ENCODE measurements at places on chromosomes 2 and 18.

GRCh38 chr2:23235292-23235691 is 149.7 kb upstream of the KLHL29 start:
- no peak for DNase-seq

- no peak for DNase-seq
Observed at GRCh38 chr2:139067874-139068273, 287.7 kb upstream of the NXPH2 start.

GRCh38 chr2:224038049-224038829 is 847 bp downstream of the SERPINE2 start:
- DNase-seq = peak; percentile 32

DNA sequence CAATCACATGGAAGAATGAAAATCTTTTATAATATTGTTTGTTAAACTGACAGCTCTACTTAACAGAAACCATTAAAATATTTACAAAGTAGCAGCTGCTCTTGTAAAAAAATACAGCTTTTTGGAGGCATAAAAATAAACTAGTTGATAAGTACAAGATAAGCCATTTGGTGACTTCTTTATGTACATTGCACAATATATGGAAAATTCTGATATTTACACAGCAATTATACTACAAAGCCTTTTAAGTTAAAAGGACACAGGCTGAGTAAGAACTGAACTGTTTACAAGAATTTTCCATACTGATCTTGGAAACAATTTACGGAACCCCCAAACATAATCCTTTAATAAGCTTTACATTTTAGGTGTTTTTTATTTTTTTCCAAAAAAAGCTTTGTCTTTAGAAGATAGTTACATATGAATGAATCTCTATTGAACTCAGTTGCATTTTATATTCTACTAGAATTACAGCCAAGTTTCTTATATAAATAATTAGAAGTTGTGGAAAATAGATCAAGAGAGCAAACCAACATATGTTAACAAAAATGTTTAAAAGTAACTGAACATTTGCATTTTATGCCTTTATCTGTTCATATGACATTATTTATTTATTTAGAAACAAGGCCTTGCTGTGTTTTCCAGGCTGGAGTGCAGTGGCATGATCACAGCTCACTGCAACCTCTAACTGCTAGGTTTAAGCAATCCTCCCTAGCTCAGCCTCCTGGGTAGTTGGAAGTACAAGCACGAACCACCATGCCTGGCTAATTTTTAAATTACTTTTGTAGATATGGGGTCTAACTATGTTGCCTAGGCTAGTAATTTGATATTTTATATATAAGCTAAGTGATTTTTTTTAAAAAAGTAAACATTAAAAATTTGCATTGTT is 142.5 kb downstream of the OTX1 start:
- DNase-seq = no peak

DNA sequence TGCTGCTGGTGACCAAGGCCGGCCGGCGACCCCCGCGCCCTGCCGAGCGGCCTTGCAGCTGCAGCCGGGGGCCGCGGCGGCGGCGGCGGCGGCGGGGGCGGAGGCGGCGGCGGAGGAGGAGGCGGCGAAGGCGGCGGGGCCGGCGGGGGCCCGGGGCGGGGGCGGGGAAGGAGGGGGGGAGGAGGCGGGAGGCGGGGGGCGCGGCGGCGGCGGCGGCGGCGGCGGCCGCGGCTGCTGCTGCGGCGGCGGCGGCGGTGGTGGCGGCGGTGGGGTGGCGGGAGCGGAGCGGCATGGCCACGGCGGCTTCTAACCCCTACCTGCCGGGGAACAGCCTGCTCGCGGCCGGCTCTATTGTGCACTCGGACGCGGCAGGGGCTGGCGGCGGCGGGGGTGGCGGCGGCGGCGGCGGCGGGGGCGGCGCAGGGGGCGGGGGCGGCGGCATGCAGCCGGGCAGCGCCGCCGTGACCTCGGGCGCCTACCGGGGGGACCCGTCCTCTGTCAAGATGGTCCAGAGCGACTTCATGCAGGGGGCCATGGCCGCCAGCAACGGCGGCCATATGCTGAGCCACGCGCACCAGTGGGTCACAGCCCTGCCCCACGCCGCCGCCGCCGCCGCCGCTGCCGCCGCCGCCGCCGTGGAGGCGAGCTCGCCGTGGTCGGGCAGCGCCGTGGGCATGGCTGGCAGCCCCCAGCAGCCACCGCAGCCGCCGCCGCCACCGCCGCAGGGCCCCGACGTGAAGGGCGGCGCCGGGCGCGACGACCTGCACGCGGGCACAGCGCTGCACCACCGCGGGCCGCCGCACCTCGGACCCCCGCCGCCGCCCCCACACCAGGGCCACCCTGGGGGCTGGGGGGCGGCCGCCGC is 1.5 kb downstream of the POU3F3 start:
- no peak for DNase-seq
